ENCODE measurements at places on chromosomes 7 and 10.

DNA sequence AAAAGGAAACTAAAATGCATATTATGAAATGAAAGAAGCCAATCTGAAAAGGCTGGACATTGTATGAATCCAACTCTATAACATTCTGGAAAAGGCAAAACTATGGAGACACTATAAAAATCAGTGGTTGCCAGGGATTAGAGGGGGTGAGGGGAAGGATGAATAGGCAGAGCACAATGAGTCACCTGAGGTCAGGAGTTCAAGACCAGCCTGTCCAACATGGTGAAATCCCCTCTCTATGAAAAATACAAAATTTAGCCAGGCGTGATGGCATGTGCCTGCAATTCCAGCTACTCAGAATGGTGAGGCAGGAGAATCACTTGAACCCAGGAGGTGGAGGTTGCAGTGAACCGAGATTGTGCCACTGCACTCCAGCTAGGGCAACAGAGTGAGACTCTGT is 324.8 kb upstream of the PHYHIPL start:
- peak; percentile 37 for DNase-seq

GRCh38 chr7:150379441-150380379 is 580 bp downstream of the ZNF775 start:
- DNase-seq = peak; percentile 22

DNA sequence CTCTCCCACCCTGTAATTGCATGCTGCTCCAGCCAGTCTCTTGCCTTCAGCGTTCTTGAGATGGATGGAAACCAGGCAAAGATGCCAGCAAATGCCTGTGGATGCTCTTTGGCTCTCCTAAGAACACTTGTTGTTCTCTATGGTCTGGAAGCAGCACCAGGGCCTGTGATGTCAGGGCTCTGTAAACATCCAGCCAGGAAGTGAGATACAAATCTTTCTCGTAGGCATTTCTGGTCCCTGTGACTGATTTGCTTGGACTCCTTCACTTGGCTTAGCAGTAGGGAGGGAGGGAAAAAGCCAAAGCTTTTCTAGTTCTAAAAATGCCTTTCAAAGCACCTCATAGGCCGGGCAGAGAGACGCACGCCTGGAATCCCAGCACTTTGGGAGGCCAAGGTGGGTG is 201.3 kb downstream of the REEP3 start:
- peak; percentile 81 for DNase-seq

DNA sequence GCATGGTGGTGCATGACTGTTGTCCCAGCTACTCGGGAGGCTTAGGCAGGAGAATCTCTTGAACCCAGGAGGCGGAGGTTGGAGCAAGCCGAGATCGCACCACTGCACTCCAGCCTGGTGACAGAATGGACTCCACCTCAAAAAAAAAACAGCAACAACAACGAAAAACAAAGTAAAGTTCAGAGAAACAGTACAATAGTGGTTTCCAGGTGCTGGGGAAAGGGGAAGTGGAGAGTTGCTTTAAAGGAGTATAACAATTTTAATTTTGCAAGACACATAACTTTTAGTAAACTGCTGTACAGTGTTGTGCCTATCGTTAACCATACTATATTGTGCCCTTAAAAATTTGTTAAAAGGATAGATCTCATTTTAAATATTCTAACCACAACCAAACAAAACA is 662.7 kb upstream of the POT1 start:
- no peak for DNase-seq

- DNase-seq = peak; percentile 51
Observed at GRCh38 chr7:5424749-5425506, 1.3 kb upstream of the TNRC18 start.

GRCh38 chr7:7257899-7258692 is 75.8 kb downstream of the C1GALT1 start:
- DNase-seq = peak; percentile 23
